RKO (cell line): ENCODE measurements at places on chromosomes 6 and 20.

DNA sequence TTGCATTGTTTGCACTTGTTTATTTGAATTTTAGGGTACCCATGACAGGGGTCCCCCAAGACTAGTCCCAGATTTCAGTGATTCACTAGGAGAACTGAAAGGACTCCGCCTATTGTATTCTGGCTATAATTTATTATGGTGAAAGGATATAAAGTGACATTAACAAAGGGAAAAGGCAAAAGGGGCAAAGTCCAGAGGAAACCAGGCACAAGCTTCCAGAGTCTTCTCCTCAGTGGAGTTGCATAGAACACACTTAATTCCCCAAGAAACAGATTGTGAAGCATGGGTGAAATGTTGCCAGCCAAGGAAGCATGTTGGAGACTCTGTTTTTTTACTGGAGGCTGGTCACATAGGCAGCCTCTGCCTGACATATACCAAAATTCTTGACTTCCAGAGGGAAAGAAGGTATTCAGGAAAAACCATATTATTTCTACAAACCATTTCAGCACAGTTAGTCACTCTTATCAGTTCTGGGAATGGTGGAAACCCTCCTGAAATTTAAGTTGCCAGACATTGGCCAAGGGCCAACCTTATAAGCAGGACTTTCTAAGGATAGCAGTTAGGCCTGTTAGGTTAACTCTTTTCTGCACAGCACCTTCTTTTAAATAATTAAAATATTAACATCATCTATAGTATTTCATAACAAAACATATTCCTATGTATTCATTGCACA lies 71.8 kb downstream of the FIG4 start:
- DNase-seq = no peak

DNA sequence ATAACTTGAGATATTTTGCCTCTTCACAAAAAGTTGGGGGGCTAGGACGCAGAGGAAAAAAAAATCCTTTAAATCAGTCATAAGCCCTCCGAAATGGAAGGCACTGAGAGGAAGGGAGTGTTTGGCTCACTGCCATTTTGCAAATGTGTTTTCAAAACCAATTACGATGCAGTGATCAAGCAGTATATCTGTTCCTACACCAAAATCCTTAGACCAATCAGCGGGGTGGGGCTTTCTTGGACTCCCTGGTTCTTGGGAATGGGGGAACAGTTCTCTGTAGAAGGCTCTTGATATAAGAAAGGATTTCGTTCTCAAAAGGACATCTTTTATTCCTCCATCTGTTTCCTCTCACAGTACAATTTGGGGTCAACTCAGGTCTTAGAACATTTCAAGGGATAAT lies 478.6 kb upstream of the JARID2 start:
- DNase-seq = no peak

DNA sequence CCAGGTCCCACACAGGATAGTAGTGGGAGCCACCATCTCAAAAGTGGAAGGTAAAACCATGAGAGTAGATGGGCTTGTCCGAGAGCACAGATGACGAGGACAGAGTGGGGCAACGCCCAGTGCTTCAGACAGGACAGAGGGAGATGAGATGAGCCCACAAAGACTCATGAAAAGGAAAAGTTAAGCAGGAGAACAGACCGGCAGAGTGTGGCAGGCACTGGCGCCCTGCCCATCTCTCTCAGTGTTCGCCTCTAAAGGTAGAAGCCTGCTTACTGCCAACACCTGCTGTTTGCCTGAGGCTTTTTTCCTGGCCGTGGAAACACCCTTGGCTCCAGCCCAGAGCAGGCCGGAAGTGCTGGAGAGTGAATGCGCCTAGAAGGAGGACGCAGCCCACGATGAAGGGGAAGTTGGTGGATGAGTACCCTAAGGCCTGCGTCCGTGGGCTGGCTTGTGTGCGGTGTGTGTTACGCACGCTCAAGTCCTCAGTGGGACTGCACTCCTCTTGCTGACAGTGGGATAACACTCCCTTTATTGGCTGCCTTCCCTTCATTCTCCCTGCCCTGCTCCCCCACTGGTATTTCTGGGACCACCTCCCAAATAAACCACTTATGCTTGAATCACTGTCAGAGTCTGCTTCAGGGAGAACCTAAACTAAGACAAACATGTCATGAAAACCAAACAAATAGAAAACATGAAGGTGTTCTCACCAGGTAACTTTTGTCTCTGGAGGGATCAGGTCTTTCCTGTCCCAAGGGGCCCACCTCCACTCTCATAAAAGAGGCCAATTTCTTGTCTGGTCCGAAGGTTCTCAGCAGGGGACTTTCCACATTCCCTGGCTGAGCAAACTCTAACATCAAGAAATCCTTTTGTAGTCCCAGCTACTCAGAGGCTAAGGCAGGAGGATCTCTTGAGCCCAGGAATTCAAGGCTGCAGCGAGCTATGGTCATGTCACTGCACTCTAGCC lies 9.1 kb upstream of the FOXP4 start:
- DNase-seq = no peak

- DNase-seq = no peak
These were observed 61.7 kb downstream of the ESF1 start for GRCh38 chr20:13723011-13723410.

- DNase-seq = no peak
These were observed 1.5 kb upstream of the STX16 start for GRCh38 chr20:58649288-58650180.

DNA sequence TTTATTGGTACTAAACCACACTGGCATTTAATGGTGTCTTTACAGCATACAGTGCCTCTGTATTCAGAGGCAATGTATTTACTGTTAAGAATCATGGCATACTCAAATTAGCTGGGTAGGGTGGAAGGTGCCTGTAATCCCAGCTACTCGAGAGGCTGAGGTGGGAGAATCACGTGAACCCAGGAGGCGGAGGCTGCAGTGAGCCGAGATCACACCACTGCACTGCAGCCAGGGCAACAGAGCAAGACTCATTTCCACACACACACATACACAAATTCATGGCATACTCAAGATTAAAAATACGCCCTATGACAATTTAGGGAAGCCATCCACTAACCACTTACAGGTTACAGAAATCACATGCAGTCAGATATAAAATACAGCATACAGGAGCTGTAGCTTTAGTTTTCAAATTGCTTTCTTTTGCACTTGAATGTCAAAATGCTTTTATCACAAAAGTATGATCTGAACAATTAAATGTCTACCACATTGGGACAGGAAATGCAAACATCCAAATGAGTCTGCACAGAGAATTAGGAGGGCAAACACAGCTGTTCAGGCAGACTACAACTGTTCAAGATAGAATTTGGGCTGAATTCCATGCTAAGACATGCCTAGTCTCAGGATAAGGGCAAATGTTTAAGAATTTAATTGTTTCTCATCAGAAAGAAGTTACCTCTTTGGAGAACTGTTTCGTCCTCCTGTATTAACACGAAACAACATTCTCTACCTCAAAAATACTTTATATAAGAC lies 36.4 kb downstream of the CSNK2A1 start:
- DNase-seq = no peak

- no peak for DNase-seq
These were observed 41.7 kb downstream of the SNAP25 start for GRCh38 chr20:10260316-10260715.

DNA sequence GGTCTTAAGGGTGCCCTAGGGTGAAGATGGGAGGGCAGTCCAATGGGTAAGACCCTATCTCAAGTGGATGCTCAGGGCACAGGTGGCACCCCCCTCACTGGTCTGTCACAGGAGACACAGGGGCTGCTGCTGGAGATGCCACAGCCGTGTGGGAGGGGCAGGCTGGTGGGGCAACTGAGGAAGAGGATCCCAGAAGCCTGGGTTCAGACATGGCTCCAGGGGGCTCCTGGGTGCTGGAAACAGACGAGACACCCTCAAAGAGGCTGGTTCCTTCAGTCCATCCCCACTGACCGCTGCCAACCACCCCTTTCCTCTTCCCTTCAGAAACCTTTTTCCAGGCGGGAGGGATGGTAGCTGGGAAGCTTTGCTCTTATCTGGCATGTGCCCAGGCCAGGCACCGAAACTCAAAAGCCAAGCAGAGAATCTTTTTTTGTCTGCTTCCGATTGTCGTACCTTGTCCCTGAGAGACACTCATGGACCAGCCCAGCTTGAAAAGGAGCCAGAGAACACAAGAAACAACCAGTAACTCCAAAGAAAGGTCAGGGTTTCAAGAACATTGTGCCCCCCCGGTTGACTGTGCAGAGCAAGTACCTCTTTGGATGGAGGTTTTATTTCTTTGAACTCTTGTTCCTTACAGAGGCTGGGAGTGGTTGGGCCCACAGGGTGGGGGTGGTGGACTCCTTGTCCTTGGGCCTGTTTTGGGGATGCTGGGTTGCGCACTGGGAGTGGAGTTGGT lies 28.5 kb upstream of the EMILIN3 start:
- no peak for DNase-seq

GRCh38 chr20:62938105-62938888 lies at the start of gene GID8:
Gene GID8, plus strand, starts transcription at chr20:62938147. Its CDS starts 3,356 bp downstream, at chr20:62941503.
- peak; percentile 73 for DNase-seq

- DNase-seq = no peak
These were observed 36.8 kb upstream of the BHLHE23 start for GRCh38 chr20:63043348-63044203.

GRCh38 chr6:40369891-40370290 lies 217.3 kb downstream of the LRFN2 start:
- DNase-seq = no peak

DNA sequence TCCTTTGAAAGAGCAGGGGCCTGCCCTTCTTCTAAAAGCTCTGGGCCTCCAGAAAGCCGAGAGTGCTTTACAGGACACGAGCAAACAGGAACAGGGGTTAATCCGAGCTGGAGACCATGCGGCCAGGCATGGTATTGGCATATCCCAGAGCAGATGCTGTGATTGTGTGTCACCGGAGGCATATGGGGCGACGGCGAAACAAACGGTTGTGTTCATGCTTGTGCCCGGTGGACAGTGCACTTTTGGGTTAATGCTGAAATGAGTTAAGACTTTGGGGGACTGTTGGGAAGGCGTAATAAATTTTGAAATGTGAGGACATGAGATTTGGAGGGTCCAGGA lies 1088.7 kb upstream of the DEFB115 start:
- no peak for DNase-seq

DNA sequence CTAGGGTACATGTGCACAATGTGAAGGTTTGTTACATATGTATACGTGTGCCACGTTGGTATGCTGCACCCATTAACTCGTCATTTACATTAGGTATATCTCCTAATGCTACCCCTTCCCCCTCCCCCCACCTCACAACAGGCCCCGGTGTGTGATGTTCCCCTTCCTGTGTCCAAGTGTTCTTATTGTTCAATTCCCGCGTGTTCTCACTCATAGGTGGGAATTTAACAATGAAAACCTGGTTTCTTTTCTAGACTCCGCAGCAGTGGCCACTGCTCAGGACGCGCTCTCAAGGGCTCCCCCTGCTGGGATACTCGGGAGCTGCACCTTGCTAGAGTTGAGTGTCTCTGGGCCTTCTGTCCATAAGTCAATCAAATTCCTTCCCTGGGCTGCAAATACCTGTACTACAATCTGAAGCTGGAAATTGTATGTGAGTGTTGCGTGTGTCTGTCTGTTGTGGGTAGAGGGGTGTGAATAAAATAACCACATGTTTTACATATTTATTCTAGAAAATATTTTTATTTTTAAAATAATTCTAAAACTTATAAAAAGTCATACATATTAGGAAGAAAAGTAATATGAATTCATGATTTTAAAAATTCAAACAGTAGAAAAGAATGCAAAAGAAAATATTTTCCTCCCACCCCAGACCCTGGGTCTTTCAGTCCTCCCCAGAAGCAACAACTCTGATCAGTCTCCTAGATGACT lies 8.2 kb upstream of the CEP250 start:
- peak; percentile 88 for DNase-seq

GRCh38 chr6:136084403-136084802 lies 165.7 kb downstream of the MTFR2 start:
- no peak for DNase-seq

GRCh38 chr6:166500246-166500645 lies 86.2 kb downstream of the RAMACL start:
- DNase-seq = no peak

- DNase-seq = no peak
These were observed 34.9 kb downstream of the UBD start for GRCh38 chr6:29524444-29525310.

GRCh38 chr20:7714549-7714948 lies 225.7 kb downstream of the HAO1 start:
- DNase-seq = no peak

DNA sequence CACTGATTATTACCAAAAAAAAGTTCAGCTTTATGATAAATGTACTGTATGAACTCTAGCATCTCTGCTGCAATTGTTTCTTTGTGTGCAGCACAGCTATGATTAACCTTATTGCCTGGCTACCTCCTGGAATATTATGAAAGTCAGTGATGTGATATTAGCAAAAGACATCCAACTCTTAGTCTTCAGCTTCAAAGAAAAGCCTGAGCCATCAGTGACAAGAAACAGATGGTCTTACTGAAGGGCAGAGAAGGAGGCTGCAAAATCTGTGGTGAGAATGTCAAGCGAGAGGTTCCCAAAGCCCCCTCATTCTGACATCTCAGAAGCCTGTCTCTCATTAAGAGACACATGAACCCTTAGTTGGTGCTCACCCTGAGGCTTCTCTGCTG lies 89.4 kb upstream of the TNFAIP3 start:
- no peak for DNase-seq

DNA sequence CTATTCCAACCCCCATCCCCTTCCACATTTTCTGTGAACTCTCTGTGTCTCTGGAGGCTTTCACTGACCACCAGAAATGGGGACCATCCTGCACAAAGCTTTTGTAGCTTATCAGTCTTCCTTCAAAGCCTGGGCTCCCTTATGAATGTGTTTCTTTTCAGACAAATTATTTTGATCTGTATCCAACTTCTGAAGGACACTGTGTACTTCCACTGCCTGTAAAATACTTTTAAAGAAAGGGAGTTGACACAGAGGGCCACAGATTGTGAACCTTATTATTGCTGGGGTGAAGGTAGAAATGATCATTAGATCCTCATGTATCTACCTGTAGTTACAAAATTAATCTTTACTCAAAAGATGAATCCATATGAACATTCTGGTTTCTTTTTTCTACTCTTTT lies 135.6 kb downstream of the CARMIL1 start:
- no peak for DNase-seq

- no peak for DNase-seq
These were observed 147.4 kb upstream of the BEND6 start for GRCh38 chr6:56807326-56807988.

- DNase-seq = no peak
These were observed 79.6 kb downstream of the UTRN start for GRCh38 chr6:144364782-144365181.

DNA sequence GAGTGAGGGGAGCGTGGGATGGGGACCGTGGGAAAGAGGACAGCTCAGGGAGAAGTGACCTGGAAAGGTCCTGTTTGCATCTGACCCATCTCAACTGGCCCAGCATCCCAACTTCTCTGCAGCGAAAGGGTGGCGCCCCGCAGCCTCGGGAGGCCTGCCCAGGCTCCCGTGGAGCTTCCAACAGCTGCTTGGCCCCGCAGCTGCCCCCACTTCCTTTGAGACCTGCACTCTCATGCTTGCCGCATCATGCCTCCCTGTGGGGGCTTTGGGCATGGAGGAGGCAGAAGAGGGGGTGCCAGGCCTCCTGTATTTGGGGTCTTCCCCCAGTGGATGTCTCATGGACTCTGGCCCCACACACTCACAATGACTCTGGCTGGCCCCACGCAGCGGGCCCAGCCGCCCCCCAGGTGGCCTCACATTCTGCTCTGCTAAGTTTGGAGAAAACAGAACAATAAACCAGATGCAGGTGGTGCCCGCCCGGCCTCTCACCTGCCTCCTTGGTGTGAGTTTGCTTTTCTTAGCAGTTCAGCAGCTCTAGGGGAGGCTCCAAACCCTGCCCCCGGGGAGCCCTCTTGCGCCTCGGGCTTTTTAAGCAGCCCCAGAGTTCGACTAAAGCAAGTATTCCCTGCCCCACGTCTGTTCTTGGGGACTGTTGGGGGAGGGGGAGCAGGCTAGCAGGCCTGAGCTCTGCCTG lies 40.7 kb downstream of the CPXM1 start:
- DNase-seq = no peak

GRCh38 chr6:2790588-2791449 lies 25.6 kb downstream of the WRNIP1 start:
- DNase-seq = peak; percentile 82
